ENCODE measurements at places on chromosomes 12 and 14. TPM values are rescaled to one million over a fixed set of nuclear protein-coding genes. Genes with fewer than 3 reads are reported as not detected.

Gene KRT73
- total RNA-seq: 0.36 TPM

Gene LRP1
- total RNA-seq: 4.8 TPM

Gene IKZF4
- total RNA-seq: 22.8 TPM

Gene TNFAIP2
- total RNA-seq: 12.2 TPM

Gene TPPP2
- total RNA-seq: not detected

Gene EAPP
- total RNA-seq: 54.8 TPM

Gene CABP1
- total RNA-seq: 1.2 TPM

Gene CIT
- total RNA-seq: 44.6 TPM

Data from activated T-cell treated with anti-CD3 and anti-CD28 coated beads, Interleukin-2, amount 50 U/mL, for 72 hours (primary cell).